ENCODE measurements at places on chromosomes 1 and 21. TPM values are rescaled to one million over a fixed set of nuclear protein-coding genes. Genes with fewer than 3 reads are reported as not detected.

Gene LRRC38
- total RNA-seq, result not detected

Gene ITLN2
- not detected for total RNA-seq

Gene CRYZ
- total RNA-seq, result 50.2 TPM

Gene CD2
- total RNA-seq, result not detected

Gene KCNH1
- 0.17 TPM for total RNA-seq

Gene RNF186
- total RNA-seq, result not detected
